ENCODE measurements at places on chromosomes 12 and 14.

- no peak for DNase-seq
Observed at GRCh38 chr14:36256126-36256801, 64.2 kb downstream of the MBIP start.

DNA sequence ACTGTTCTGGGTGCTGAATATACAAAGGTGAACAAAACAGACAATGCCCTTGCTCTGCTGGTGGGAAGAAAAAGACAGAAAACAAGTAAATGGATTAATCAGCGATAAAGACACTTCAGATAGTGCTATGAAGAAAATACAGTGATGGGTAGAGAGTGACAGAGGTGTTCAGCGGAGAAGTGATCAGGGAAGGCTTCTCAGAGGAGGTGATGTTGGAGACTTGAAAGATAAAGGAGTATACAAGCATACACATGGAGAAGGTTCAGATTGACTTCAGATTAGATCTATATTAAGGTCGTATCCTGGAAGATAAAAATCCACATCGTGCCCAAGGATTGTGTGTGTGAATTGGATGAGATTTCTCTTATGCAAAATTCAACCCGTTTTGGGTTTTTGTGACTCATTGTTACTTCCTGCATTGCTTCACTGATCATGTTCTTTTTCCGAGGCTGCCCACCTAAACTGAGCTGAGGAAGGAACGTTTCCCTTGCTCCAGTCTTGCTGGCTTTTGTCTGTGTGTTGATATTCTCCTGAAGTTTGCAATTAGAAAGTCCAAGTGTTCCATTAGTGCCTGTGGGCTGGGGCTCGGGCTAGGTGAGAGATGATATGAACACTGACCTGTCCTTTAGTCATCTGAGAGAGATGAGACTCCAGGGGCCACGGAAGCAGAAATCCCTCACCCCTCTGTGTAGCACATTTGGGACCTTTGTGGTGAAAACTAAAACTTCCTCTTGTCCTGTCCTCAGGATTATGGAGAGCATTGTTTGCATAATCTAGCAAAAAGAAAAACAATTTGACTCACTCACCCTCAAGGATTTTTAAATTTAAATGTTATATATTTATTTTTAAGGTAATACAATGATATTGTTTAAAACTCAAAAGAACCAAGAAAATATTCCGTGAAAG lies 27.6 kb downstream of the PLXNC1 start:
- DNase-seq, result no peak

DNA sequence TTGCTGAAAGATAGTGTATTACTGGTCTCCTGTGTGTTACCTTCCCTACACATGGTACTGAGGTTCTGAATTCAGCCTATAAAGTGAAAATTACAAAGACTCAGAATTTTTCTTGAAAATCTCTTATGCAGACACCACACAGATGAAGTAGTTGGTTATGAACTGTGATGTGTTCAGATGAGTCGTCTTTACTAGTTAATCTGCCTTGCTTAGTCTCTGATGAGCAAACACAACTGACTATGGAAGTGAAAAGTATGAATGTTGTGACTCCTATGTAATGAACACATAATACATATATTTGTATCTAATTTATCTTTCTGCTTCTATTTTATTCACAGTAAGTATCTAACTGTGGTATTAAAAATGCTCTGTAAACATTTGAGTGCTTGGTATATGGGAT lies 4.7 kb downstream of the MTERF2 start:
- DNase-seq, result no peak

- DNase-seq, result no peak
Observed at GRCh38 chr12:98151105-98151590, 364.2 kb upstream of the TMPO start.

DNA sequence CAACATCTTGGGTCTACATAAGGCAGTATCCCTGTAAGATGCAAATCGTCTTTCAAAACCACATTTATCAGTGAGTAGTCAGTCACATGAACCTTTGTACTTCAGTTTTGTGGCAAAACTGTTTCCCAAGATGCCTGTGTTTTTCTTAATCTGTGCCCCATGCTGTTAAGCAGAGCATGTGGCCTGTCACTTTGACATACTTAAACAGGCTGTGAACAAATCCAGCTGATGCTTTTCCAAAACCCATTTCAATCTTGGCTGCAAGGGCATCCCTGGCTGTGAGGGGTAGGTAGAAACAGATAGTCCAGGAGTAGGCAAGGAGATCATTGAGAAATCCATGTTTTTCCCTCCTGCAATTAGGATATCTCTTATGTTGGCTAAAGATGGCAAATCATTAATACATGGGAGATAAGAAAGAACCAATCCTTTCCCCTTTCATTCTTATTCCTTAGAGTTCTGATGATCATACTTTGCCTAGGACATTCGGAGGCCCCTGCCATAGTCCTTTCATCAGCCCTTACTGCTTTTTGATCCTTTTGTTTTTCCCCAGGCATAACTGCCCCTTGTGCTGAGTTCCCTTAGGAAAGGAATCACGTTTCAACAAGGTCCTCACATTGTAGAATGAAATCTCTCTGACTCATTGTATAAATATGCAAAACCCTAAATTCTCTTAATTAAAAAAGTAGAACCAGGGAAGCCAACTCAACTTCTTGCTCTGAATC lies 121.1 kb upstream of the EEA1 start:
- no peak for DNase-seq

DNA sequence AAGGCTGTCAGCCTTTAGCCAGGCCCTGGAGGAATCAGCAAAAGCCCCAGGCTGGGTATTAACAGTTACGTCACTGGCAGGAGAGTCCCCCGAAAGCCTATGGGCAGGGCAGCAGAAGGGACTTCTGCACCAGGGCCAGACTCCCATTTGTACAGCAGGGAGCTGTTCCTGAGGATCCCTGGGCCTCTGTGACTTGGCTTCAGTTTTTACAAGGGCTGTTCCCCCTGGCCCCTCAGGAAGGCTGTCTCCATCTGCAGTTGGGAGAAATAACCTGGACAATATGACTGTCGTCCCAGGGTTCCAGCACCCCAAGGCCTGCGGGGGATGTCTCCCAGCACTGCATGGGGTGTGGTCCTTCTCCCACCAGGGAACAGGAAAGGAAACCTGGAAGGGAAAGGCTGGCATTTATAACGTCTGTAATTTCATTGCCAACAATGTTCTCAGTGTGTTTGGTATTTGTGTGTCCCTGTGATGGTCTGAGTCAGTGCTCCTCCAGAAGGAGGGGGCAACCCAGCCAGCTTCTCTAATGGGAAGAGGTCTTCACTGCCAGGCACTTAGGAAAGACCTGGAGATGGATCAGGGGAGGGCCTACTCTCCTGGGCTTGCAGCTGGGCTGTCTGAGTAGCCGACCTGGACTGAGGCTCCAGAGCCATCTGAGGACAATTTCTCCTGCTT lies 42.4 kb downstream of the ERH start:
- no peak for DNase-seq
